ENCODE measurements at places on chromosomes 2 and 18.

- no peak for DNase-seq
Measured at GRCh38 chr2:28702878-28703277, 48.8 kb upstream of the PPP1CB start.

DNA sequence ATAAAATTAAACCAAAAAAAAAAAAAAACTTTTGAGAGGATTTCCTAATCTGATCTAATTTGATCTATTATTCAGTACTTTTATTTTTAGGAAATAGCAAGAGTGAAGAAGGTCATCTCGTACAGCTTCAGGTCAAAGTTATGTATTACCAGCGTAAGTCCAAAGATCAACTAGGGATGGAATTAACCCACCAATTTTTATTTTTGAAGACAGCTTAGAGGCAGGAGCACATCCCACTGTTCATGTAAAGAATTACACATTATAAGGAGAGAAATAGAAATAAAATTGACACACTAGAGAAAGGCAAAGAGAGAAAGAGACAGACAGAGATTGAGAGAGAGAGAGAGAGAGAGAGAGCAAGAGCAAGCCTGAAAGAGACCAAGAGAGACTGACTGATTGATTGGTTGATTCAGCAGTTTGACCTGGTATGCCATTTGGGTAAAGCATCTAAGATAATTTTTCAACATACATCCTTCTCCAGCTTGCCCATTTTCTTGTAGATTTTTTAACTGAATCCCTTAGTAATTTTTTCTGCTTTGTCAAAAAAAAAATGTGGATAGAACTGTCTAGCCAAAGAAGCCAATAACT lies 25.1 kb downstream of the DOCK10 start:
- no peak for DNase-seq

GRCh38 chr2:59383473-59383872 lies 1142.3 kb upstream of the FANCL start:
- no peak for DNase-seq

DNA sequence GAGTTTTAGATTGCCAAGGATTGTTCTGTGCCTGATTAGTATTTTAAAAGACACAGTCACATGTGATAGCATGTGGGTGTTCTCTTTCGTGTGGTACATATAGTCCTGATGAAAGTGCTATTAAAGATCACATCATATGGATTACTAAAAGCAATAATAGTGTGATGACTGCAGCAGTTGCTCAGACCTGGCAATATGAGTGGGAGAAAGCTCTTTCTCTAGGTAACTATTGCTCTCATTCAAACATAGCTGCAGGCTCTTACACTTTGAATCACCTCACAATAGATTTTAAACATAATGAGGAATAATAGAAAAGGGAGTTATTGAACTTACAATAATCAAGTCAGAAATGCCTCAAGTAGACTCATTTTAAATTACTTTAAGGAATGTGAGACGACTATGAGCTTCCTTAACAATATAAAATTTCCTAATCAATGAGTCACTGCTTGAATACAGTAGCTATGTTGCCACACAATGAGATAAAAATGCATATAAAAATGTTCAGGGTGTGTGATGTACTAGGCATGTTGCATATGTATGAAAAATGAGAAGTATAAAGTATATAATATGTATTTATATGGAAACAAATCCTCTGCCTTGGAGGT lies 452.1 kb downstream of the TMX3 start:
- DNase-seq: peak; percentile 78

All from fibroblast of mammary gland (primary cell).